Naive thymus-derived CD8-positive, alpha-beta T cell (primary cell): ENCODE measurements at places on chromosomes 11 and 22. TPM values are rescaled to one million over a fixed set of nuclear protein-coding genes. Genes with fewer than 3 reads are reported as not detected.

The C11orf71 gene
- 19.2 TPM for polyA plus RNA-seq

The LYVE1 gene
- polyA plus RNA-seq = not detected

The GP1BB gene
- polyA plus RNA-seq = not detected

The DEPDC7 gene
- 0.77 TPM for polyA plus RNA-seq

The TCN2 gene
- not detected for polyA plus RNA-seq

The IGF2 gene
- polyA plus RNA-seq = not detected

The NXPE2 gene
- polyA plus RNA-seq = not detected

The SLC7A4 gene
- polyA plus RNA-seq = 1.4 TPM

The PANX2 gene
- not detected for polyA plus RNA-seq

The GALNT18 gene
- not detected for polyA plus RNA-seq

The OR5B21 gene
- polyA plus RNA-seq = not detected

The SPDYC gene
- polyA plus RNA-seq = not detected

The OR2AG1 gene
- polyA plus RNA-seq = not detected

The OR4S1 gene
- polyA plus RNA-seq = not detected
